ENCODE measurements at places on chromosomes 1 and 21.
A peak's percentile ranks its signal among the peaks of the same experiment; 100 is the strongest.

DNA sequence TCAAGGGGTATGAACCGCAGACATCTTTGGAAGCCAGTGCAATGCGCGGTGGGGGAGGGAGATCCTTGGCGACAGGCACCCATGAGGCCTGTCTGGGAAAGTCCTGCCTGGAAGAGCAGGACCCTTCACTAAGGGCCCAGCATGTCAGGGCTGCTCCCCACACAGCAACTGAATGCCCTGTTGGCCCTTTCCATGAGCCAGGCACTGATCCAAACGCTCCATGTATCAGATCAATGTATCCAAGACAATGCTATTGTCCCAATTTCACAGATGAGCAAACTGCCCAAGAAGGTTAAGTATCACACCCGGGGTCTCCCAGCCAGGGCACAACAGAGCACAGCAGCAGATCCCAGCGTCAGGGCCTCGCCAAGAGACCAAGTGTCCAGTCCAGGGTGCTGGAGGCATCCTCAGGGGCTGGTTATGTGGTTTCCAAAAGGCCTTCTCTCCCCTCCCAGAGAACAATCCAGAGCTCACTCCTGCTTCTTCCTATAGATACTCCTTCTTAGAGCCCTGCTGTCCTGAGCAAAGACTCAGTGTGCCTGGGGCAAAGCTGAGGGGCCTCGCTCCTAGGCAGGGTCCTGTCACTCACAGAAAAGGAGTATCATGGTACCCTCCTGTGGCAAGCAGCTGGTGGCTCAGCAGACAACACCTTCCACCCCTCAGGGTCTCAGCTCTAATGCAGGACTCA lies 328.0 kb downstream of the NPHP4 start:
- DNase-seq = no peak

GRCh38 chr1:20311289-20311688 lies 20.6 kb downstream of the VWA5B1 start:
- no peak for DNase-seq

DNA sequence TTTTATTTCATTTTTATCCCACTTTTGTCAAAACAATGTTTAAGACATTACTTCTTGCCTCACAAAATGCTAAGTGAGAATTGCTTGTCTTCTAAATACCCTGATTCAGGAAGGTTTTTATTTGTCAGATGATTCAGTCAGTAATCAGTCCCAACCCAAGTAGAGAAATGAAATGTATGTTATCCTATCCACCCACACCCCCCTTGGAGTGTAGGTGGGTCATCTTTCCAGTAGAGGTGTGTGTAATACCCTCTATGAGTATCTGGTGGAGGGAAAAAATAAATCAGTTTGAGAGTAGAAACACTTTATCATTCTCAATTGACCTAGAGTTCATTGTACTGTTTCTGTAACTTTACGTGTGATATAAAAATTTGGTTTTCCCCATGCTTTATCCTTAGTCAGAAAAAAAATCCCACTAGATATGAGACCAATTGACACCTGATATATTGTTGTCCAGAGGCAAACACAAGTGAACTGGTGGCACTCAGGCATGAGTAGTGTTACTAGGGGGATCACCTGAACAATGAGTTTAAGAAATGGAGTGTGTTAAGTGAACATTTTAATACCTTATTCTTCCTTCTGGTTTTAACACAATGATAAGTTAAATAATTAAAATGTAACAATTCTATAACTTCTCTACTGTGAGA lies 153.8 kb upstream of the C1orf105 start:
- DNase-seq = no peak

GRCh38 chr1:167612587-167613385 lies 17.2 kb upstream of the RCSD1 start:
- DNase-seq = no peak

DNA sequence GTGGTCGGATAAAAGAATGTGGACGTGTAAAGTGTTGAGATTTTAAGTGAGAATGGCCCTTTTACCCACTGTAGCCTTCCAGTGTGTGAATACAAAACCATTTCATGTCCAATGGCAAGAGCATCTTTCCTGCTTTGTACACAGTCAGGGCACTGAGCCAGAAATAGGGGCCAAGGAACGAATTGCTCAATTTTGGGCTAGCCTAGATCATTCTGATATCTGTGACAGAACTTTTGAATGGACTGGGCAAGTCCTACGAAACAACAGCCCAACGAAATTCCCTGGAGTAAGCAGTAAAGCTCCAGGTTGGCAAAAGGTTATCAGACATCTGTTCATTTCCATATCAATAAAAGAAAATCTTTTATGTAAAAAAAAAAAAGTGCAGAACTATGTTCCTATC lies 5.5 kb downstream of the KIF26B start:
- DNase-seq = no peak

GRCh38 chr1:246455476-246455875 lies 51.6 kb downstream of the SMYD3 start:
- no peak for DNase-seq

DNA sequence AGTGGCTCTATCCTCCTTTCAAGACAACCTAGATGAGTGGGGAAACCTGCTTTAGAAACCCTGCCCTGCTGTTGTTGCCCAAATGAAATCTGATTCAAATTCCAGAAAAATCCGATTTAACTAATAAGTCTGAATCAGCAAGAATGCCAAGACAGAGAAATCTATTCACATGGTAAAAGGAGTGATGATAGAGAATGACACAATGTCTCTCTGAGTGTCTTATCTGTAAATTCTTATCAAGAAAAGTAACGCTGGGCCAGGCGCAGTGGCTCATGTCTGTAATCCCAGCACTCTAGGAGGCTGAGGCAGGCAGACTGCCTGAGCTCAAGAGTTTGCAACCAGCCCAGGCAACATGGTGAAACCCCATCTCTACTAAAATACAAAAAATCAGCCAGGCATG lies 13.7 kb upstream of the GUCA2A start:
- no peak for DNase-seq

DNA sequence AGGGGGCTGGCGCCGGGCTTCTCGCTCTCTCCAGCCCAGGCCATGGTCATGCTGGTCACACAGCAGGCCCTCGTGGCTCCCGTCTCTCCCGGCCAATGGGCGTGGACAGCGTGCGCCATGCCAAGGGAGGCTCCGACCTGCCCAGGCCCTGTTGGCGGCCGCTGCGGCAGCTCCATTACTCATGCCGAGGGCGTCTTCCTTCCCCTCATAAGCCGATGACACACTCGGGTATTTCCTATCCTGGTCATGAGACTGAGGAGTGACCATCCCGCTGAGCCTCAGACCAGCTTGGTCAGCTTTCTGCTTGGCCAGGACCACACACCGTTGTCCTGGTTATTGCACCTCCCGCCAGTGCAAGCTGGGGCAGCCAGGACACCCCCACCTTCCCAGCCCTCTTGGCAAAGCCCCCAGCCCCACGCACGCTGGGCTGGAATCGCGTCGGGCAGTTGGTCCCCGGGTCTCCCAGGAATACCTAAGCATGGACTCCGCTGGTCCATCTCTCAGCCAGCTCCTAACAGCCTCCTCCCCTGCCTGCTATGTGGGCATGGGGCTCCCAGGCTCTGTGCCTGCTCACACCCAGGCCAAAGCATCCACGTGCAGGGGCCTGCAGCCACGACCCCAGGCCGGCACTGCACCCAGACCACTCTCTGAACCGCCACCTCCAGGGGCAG lies 49.8 kb downstream of the ARHGEF16 start:
- DNase-seq = peak; percentile 98

- peak; percentile 69 for DNase-seq
Measured at GRCh38 chr1:246907472-246907871, 24.3 kb downstream of the AHCTF1 start.

Data from EH (cell line).